ENCODE measurements at places on chromosomes 6 and 20.
A peak's percentile ranks its signal among the peaks of the same experiment; 100 is the strongest.

DNA sequence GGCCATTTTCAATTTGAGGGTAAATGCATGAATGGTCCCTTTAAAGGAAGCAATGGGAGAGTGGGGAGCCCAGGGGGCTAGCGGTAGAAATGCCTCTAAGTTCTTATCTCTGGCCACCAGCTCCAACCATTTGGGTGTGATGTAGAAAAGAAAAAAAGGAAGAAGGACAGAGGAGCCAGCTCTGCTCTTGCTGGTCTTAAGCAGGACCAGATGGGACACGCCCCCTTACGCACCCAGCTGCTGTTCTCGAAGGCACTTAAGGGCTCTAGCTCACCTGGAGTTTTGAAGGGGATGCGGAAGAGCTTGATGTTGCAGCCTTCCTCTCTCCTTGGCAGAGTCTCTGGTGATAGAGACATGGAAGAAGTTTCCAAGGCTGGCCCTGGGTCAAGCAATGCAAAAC, 59.5 kb upstream of the RNF144B start:
- peak; percentile 28 for DNase-seq

GRCh38 chr6:102736941-102737368, 1343.4 kb downstream of the GRIK2 start:
- DNase-seq, result no peak

DNA sequence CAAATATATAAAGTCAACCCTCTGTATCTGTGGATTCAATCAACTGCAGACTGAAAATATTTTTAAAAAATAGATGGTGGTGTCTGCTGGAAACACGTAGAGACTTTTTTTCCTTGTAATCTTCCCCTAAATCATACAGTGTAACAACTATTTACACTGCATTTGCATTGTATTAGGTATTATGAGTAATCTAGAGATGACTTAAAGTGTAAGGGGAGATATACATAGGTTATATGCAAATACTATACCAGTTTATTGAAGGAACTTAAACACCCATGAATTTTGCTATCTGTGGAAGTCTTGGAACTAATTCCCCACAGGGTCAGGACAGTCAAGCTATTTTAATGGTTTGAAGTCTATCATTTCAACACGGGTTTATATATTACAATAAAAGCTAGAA, 10.2 kb downstream of the HDAC2 start:
- no peak for DNase-seq

- no peak for DNase-seq
Observed at GRCh38 chr6:19417713-19418112, 419.5 kb upstream of the ID4 start.

DNA sequence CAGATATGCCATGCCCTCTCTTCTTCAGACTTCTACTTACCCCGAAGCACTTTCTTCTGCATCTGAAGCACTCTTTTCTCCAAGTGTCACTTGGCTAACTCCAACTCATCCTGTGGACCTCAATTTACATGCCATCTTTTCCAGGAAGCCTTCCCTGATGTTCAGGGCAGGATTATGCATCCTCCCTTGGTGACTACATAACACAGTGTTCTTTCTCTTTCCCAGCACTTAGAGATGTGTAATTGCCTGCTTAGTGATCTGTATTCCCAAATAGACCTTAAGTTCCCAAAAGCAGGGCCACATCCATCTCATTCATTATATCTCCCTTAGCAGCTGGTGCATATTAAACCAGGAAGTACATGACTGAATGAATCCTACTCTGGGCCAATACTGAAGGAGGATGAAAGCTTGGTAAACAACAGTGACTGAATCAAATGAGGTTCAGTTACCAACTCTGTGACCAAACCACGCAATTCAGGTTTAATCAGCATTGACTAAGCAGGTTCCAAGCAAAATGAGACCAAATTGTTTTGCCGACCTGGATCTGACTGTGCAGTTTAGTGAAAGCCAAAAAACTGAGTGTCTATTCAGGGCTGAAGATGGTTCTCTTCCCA, 121.4 kb upstream of the TCF21 start:
- DNase-seq, result no peak

DNA sequence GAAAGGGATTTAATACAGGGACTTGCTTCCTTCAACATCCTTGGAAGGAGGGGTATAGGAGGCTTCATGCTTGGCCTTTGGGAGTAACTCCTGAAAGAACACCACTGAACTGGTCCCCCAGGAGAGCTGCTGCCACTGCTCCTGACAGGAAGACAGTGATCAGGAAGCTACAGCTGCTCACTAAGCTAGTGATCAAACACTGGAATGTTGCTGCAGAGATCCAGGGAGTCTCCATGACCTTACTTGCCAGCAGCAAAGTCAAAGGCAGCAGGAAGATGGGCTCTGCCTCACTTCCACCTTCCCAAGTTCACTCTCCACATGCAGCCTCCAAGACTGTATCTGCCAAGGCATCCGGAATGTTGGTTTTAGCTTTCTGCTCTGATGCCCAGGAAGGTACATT, 31.8 kb downstream of the PIM1 start:
- DNase-seq, result no peak

- DNase-seq, result no peak
Observed at GRCh38 chr6:42313038-42313437, 95.4 kb upstream of the MRPS10 start.

DNA sequence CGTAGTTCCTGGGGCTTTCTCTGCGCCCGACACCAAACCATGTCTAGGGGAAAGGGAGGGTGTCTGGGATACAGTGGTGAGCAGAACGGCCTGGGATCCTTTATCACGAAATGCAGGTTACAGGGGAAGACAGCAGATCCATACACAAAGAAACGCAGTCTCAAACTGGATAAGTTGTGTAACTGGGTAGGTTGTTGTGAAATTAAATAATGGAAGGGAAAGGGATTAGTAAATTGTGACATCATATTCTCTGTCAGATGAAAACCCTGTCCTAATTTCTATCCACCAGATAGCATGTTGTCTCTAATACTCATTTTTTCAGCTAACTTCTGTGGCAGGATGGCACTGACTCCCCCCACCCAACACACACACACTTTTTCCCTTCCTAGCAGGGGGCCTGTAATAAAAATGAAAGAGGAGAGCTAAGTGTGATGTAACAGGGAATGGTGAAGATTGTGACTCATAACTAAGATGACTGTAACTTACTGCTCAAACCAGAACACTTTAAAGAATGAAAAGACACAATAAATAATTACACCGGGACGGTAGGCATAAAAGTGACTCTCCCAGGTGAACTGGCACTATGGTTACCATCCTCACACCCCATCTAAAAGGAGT, 769 bp upstream of the TRPC4AP start:
- DNase-seq, result no peak

GRCh38 chr6:49370518-49370917, 92.5 kb downstream of the MMUT start:
- DNase-seq, result no peak

GRCh38 chr6:30743099-30744053, 889 bp upstream of the FLOT1 start:
- peak; percentile 44 for DNase-seq

- no peak for DNase-seq
Observed at GRCh38 chr6:144654506-144654905, 369.4 kb downstream of the UTRN start.

DNA sequence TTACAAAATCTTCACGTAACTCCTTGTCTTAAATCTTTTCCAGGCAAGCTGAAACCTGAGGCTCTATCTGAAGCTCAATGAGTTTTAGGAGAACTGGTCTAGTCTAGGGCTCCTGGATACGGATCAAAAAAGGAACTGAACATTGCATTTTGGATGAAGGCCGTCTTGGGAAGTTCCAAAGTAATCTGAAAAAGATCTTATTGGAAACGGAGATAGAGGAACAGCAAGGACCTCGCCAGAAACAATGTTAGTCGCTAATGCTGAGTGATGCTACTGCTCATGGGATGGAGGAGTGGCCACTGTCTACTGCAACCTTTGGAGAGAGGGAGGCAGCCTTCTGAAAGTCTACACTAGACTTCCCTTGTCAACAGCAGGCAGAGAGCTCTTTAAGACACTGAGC, 91.4 kb upstream of the ATXN1 start:
- DNase-seq, result no peak

- DNase-seq, result no peak
Observed at GRCh38 chr6:104087765-104088164, 772.0 kb downstream of the HACE1 start.

- no peak for DNase-seq
Observed at GRCh38 chr6:39577446-39578165, 147.6 kb downstream of the KIF6 start.

- no peak for DNase-seq
Observed at GRCh38 chr6:130680116-130680515, 147.1 kb upstream of the SMLR1 start.

DNA sequence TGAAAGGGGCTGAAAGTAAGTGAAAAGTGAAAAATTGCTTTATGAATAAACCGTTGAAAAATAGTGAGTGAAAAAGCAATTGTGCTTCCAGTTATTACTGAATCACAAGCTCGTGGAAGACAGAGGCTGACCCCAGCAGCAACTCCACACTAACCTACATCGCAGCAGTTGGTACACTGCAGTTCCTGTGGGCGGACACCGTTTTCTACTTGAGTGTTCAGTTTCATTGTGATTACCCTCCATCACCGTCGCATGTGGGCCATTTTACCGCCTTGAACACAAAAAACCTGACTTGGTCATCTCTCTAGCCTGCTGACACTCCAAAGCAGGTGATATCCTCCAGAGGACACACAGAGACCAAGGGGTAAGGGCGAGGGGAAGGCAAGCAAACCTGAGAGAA, 28.4 kb downstream of the PRDM1 start:
- no peak for DNase-seq

- peak; percentile 64 for DNase-seq
Observed at GRCh38 chr6:47440719-47441118, 36.9 kb upstream of the CD2AP start.

DNA sequence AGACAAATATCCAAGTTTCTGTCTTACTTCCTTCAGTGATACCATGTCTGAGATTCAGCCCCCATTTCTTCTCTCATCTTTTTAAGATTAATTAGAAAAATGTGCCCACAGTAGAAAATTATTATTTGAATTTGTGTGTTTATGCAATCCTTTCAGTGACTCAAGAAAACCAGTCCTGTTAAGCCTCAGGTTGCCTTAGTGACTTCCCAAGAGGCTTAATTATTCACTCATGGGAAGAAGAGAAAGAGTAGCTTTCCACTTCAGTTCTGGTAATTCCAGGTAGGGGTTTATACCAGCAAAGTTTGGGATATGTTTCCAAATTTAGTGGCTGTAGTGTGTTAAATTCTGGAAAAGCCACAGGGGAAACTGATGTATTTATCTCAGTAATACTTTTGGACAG, 149.1 kb downstream of the RIMS1 start:
- DNase-seq, result no peak

DNA sequence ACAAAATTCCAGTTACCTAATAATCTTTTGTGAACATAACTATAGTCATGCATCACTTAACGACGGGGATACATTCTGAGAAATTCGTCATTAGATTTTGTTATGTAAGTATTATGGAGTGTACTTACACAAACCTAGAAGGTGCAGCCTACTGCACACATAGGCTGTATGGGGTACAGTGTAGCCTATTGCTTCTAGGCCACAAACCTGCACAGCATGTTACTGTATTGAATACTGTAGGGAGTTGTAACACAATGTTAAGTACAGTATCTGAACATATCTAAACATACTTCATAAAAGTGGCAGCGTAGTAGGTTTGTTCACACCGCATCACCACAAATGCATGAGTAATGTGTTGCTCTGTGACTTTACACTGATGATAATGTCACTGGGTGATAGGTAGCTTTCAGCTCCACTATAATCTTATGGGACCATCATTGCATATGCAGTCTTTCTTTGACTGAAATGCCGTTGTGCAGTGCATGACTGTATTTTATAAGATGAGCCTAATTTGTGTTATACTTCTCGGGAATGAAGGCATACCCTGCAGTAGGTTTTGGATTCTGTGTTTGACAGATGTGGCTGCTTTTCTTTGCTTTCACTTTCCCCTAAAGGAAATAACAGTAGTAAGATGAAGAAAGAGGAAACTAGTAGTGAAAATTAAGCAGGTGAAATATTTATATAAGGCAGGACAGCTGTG, 365.6 kb downstream of the FARS2 start:
- DNase-seq, result no peak

- DNase-seq, result no peak
Observed at GRCh38 chr6:21522143-21522747, 71.3 kb upstream of the SOX4 start.

DNA sequence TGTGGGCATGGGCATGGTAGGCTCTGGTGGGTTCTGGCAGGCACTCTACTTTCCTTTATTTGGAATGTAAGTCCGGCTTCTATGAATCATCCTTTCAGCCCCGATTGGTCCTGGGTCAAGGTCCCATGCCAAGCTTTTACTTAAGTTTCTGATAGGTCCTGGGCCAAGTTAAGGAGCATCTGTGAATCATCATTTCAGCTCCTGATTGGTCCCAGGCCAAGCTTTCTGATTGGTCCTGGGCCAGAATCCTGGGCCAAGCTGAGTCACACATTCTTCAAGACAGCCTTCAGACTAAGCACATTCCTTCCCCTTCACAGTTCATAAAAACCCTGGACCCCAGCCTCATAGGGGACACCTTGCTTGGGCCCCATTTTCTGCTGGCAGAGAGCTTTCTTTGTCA, 231.0 kb upstream of the EYS start:
- DNase-seq, result no peak

DNA sequence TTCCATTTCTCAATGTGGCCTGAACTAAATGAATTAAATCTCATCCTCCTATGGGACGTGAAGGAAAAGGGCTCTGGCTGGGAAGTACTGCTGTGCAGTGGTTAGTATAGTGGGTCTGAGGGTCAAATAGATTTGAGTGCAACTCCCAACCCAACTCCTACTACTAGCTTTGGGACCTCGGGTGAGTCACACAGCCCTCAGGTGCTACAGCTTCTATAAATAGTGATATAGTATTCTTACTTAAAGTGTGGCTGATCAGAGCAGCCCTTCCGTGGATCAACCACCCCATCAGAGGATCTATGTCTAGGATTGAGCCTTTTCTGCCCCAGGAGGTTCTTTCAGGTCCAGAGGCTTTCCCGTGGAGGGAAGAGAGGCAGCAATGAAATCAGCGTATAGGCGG, 904 bp upstream of the UST start:
- no peak for DNase-seq

- DNase-seq, result no peak
Observed at GRCh38 chr6:12371641-12372146, 81.5 kb downstream of the EDN1 start.

- DNase-seq, result no peak
Observed at GRCh38 chr20:44615169-44615791, 32.9 kb downstream of the PKIG start.

DNA sequence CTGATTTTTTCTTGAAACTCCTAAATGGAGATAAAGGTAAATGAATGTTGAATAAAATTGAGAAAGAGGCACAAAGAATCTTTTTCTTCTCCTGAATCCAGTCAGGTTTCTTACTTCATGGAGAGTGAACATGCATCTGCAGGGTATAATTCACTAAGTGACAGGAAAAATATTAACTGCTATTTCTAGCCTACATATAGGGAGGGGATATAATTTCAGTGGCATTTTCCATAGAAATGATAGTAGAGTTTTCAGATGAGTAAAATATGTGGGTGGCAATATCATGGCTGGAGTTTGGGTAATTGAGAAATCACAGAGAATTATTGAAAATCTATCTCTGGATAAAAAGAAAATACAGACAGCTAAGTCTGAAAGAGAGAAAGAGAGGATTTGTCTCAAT, 1227.0 kb upstream of the GJE1 start:
- no peak for DNase-seq

- DNase-seq, result no peak
Observed at GRCh38 chr6:40524797-40525585, 62.2 kb downstream of the LRFN2 start.

GRCh38 chr6:35086282-35086632, 54.9 kb downstream of the TCP11 start:
- DNase-seq, result no peak

- DNase-seq, result no peak
Observed at GRCh38 chr6:160420969-160421556, 72.9 kb downstream of the SLC22A3 start.

- no peak for DNase-seq
Observed at GRCh38 chr6:49110916-49111315, 352.1 kb downstream of the MMUT start.
